ENCODE measurements at places on chromosomes 4 and X.

- DNase-seq: no peak
Observed at GRCh38 chrX:153336121-153336894, 2.4 kb downstream of the ZNF275 start.

- no peak for DNase-seq
Observed at GRCh38 chr4:1156069-1156468, 16.3 kb downstream of the SPON2 start.

DNA sequence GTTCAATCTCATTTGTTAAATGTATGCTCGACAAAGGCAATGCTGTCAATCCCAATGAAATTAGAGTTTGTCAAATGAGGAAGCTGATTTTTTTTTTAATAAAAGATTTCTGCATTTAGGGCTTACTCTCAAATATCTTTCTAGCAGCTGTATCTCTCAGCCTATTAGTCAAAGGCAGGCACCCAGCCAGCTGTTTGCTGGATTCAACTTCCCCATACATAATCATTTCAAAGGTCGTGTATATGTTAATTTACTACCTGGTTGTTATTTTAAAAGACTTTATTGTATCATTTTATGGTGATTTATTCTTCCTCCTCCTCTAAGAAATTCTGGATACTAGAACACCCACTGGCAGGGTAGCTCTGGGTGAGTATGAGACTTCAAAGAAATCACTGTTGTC lies 27.1 kb downstream of the RAI2 start:
- no peak for DNase-seq

DNA sequence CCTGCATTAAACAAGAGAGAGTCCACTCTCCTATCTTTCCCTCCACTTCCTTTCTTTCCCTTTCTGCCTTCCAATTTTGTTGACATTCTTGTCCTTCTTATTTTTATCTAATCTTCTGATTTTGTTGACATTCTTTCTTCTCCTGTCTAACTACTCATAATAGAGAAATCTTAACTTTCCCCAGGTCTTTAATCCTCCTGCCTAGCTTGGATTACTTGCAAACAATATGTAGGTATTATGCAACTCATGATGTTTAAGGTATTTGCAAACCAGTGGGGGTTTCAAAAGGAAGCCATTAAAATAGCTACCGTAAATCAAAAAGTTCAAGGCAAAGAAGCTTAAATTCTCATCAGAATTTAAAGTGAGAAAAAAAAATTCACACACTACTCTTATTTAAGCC lies 53.9 kb downstream of the PROM1 start:
- no peak for DNase-seq

- DNase-seq: no peak
Observed at GRCh38 chr4:147318586-147318985, 162.3 kb upstream of the EDNRA start.

DNA sequence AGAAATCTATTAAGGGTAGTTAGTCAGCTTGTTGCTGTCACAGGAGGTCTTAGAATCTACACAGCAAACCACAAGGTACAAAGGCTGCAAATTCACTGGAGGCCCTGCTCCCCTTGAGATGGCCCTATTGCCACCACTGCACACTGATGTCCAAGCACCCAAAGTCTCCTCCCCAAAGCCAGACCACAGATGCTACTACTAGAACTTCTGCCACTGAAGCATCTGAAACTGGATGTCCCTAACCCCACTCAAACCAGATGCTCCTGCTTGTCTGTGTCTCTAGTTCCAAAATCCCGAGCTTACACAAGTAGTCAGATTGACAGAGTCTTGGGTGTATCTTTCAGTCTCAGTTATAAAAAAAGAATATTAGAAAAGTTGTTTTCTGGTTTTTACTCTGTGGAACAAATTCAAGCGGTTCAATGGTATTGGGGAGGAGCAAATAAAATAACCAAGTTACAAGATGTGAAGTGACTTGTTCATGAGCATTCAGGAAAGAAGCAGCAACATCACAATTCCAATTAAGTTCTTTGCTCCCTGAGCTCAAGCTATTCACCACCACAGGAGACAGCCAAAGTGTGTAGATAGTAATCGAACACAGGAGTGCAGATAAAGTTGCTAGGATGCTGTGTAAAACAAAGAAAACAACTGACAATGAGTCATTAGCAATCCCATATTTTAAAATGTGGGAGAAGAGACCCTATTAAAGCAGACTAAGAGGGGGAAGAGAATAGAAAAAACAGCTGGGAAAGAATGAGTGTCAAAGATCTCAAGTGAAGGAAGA lies 352.3 kb downstream of the PDGFC start:
- DNase-seq: no peak

- DNase-seq: no peak
Observed at GRCh38 chr4:48258845-48259397, 10.7 kb downstream of the TEC start.

DNA sequence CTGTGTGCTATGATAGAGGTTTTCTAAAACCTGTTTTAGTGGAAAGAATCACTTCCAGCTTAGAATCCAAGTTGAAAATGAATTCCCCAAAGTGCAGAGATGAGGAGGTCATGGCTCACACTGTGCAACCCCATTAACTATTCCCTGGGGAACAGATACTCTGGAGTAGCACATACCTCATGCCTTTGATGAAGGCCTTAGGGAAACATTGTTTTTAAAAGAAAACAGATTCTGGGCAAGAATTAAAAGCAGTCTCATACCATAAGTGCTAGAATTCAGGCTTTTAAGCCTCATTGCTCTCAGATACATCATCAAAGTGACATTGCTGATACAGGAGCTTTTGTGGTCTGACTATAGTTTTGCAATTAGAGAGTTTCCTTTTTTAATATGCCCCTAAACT lies 115.1 kb downstream of the NDST4 start:
- no peak for DNase-seq

GRCh38 chr4:108762559-108763225 lies at the start of gene ETNPPL:
Gene ETNPPL, minus strand, starts transcription at chr4:108763053. Its CDS starts 155 bp downstream, at chr4:108762898.
- no peak for DNase-seq

DNA sequence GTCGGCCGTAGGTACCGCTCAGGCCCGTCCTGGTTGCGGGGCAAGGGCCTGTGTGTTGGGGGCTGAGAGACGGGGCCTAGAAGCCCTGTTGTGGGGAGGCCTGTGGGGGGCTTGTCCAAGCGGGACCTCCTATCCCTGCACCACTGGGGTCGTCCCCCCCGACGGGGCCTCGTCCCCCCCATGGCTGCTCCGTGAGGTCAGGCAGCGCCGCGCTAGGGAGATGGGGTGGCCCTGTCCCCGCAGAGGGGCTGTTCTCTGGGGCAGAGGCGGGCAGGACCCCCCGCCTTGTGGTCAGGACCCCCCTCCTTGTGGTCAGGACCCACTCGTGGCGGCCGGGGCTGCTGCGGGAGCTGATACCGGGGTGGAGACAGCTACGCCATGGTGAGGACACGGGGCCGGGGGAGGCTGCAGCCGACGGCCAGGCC lies 12.1 kb upstream of the GTPBP6 start:
- no peak for DNase-seq

GRCh38 chr4:114026447-114026846 lies 47.0 kb upstream of the ARSJ start:
- no peak for DNase-seq

DNA sequence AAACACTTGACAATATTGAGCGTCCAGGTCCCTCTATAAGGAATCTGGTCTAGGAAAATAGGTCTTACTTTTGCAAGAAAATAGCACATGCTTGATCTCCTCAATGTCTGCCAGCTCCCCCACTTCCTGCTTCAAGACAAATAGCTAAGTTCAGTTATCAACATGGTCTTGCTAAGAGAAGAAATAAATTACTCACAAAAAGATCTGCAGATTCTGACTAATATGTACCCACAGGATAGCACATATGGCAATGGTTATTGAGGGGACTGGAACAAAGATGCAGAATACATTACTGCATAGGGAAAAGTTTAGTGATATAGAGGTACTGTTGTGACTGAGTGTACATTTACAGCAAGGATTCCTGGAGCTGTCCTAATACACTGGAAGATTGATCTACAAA lies 457.5 kb upstream of the GRID2 start:
- DNase-seq: no peak

- no peak for DNase-seq
Observed at GRCh38 chr4:5784960-5785611, 74.1 kb downstream of the EVC start.

DNA sequence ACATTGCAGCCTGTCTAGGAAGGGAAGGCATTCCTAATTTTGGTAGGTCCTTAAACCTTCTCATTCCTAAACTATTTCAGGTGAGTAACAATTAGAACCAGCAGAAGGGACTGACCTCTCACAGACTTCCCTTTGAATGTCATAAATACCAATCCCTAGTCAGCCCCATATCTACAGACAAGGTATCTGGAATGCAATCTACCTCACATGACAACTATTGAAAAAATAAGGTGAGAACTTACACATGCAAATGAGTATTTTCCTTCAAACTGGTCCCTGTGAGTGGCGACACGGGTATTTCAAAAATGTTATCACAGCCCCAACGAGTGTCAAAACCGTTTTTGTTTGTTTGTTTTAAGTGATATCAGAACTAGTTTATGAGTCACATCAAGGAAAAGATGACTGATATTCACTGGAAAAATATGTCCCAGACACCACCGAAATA lies 102.4 kb upstream of the VCX2 start:
- DNase-seq: no peak

DNA sequence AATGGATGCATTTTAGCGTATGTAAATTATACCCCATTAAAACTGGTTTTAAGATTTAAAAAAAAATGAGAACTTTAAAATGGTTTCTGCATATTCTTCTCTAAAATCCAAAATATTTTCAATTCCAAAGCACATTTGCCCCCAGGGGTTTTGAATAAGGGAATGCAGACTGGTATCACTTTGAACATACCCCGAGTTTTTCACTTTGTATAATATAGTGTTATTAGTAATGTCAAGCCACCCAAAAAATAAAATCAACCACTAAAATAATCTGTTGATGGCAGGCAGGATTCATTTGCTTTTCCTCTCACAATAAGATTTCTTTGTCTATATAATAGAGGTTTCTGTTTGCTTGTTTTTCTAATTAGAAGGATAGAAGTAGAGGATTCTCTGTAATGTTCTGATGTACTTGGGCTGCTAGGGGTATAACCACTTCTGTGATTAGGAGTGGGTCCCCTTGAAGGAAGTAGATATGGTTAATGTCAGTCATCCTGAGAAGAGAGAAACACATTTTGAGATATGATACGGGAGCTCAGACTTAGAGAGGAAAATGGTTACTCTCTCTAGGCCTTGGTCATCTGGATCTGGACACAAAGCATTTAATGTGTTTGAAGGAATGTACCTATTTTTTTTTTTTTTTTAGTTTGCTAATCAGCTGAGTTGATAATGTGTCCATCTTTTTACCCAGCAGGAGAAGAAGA lies 9.3 kb upstream of the LIN54 start:
- DNase-seq: no peak

- no peak for DNase-seq
Observed at GRCh38 chr4:127822430-127822829, 40.3 kb downstream of the HSPA4L start.

DNA sequence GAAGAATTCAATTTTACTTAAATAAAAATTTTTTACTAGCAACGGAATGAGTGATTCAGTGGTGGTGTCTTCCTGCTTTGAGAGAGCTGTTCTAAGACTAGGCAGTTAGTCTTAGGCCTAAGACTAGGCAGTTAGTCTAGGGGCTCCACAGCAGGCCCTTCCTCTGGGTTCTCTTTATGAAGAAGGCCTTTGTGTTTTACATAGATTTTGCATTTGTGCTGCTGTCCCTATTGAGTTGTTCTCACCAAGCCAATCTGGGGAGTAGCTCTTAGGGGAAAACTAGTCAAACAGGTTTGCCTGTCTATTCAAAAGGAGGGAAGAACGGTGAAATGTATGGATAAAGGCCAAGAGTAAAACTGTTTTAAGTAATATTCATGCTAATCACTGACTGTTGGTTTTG lies 7.6 kb downstream of the UGT8 start:
- DNase-seq: no peak

DNA sequence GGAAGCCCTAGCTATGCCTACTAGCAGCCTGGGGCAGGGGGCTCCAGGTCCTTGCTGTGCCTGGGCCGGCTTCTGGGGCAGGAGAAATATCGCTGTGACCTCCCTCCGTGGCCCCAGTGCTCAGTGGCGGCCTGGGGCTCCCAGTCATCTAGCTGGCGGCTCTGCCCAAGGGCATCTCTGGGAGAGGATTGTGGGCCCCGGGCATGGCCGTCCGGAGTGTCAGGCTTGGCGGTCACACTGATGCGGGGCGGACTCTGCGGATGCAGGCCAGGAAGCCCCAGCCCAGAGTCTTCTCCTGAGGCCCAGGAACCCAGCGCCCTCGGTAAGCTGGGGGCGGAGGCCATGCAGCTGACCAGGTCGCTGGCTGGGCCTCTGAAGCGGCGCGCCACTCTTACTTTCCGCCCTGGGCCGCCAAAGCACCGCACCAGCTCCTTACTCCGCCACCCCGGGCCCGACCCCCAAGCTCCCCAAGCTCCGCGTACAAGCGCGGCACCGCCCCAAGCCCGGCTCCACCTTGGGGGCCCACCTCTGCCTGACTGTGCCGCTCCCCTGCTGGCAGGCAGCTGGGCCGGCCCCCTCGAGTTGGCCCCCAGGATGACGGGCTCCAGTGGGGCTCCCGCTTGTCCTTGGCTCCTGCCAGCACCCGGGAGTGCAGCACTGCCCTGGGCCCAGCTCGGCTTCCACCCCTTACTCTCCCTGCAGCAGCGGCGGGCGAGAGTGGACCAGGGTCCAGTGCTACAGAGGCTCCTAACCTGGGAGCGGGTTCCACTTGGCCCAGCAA lies 720.0 kb downstream of the PCDH18 start:
- DNase-seq: no peak

DNA sequence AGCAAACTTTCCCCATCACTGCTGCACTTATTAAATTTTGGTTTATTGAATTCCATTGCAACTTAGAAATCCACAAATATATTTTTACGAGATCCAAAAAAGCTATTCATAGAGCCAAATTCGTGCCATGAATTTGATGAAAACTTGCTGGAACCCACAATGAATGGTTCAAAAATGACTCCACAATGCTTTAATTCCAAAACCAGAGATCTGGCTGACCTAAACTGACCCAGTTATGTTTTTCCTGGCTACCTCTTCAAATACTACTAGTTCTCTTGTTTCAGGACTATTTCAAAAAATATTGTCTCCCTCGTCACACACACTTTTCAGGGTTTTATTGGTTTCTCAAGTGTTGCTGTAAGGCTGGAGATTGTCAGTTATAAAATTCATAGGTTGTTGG lies 474.8 kb downstream of the PDGFC start:
- DNase-seq: no peak

DNA sequence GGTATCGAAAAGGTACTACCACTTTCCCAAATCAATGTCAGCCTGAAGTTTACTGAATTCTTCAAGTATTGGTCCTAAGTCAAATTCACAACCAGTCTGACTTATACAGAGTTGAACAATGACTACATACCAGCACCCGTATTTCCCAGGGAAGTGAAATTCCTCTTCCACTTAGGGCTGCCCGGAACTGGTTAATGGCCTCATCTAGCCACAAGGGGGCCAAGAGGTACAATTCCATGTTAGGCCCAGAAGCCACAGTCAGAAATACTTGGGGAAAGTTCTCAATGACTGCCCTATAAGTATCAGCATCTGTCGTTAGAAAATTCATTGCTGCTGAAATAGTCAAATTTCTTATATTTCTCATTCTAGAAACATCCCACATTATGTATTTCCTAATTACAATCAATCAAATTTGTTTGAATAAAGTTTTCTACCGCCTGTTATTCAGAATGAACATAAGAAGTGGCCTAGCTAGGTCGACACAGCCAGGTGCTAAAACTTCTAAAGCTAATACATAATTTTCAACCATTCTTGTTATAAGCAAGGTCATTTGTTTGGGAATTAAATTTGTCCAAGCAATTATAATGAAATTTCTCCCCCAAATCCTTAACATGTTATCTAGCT lies 5.6 kb upstream of the PCDH7 start:
- no peak for DNase-seq
